A673 (cell line): ENCODE measurements at places on chromosomes 2 and 18. TPM values are rescaled to one million over a fixed set of nuclear protein-coding genes. Genes with fewer than 3 reads are reported as not detected.

The COLEC12 gene
- total RNA-seq: 0.86 and 1.5 TPM in 2 replicates

The LRPPRC gene
- total RNA-seq: 136 and 144 TPM in 2 replicates

The KANSL3 gene
- total RNA-seq: 71.8 and 77.9 TPM in 2 replicates

The CCDC85A gene
- total RNA-seq: 0.15 and 0.39 TPM in 2 replicates

The FBXO36 gene
- 3.1 and 5.0 TPM in 2 replicates for total RNA-seq

The KCNF1 gene
- 0.32 and 0.70 TPM in 2 replicates for total RNA-seq

The UNC80 gene
- total RNA-seq: 1.6 and 1.8 TPM in 2 replicates

The REG1A gene
- total RNA-seq: not detected in 2 replicates

The GBX2 gene
- total RNA-seq: not detected in 2 replicates

The ACMSD gene
- not detected in 2 replicates for total RNA-seq

The CD8B gene
- total RNA-seq: not detected in 2 replicates

The ERFE gene
- 6.1 and 8.6 TPM in 2 replicates for total RNA-seq

The PASK gene
- 59.4 and 74.3 TPM in 2 replicates for total RNA-seq

The RAPH1 gene
- total RNA-seq: 28.3 and 29.7 TPM in 2 replicates

The CYBRD1 gene
- 7.3 and 8.5 TPM in 2 replicates for total RNA-seq

The REG3G gene
- not detected in 2 replicates for total RNA-seq

The CCDC102B gene
- 10.8 and 12.5 TPM in 2 replicates for total RNA-seq

The OR6B2 gene
- total RNA-seq: not detected in 2 replicates

The ZC3H15 gene
- total RNA-seq: 86.1 and 95.1 TPM in 2 replicates

The MITD1 gene
- total RNA-seq: 22.3 and 25.3 TPM in 2 replicates

The CBLN2 gene
- total RNA-seq: 7.5 and 9.7 TPM in 2 replicates

The ADAM23 gene
- 0.21 and 0.44 TPM in 2 replicates for total RNA-seq

The SP140L gene
- 0.37 and 0.61 TPM in 2 replicates for total RNA-seq

The PKP4 gene
- 67.7 and 79.3 TPM in 2 replicates for total RNA-seq

The SPEG gene
- 8.4 and 15.7 TPM in 2 replicates for total RNA-seq

The POTEI gene
- not detected in 2 replicates for total RNA-seq

The STON1 gene
- total RNA-seq: 1.1 and 1.9 TPM in 2 replicates
